ENCODE measurements at places on chromosomes 3 and 15. TPM values are rescaled to one million over a fixed set of nuclear protein-coding genes. Genes with fewer than 3 reads are reported as not detected.

Gene ETFA
- 325 TPM for total RNA-seq

Gene ECE2
- total RNA-seq = not detected

Gene ADAMTS9
- total RNA-seq = 0.87 TPM

Gene POPDC2
- 0.78 TPM for total RNA-seq

Gene LRRC15
- total RNA-seq = 0.15 TPM

Gene NRG4
- 1.1 TPM for total RNA-seq

Gene LOXL1
- total RNA-seq = 0.59 TPM

Gene AP3B2
- total RNA-seq = 0.49 TPM

Gene CCDC54
- total RNA-seq = not detected

Gene MANF
- total RNA-seq = 101 TPM

Gene IL12A
- total RNA-seq = 0.96 TPM

Gene ZNF860
- 1.2 TPM for total RNA-seq

Gene RARRES1
- 9.2 TPM for total RNA-seq

Gene C3orf70
- total RNA-seq = not detected

Gene VPS39
- 14.9 TPM for total RNA-seq

Gene ALPK3
- 0.11 TPM for total RNA-seq

Gene ALG1L2
- total RNA-seq = not detected

Gene EBLN2
- 0.25 TPM for total RNA-seq

Gene CD47
- total RNA-seq = 25.9 TPM

Gene LXN
- total RNA-seq = 116 TPM

Gene PPP1R14D
- 0.28 TPM for total RNA-seq

Gene A4GNT
- not detected for total RNA-seq

Gene UBR1
- total RNA-seq = 3.0 TPM

Gene TRIM71
- not detected for total RNA-seq

Gene GABRB3
- total RNA-seq = 72.6 TPM

Gene SEMA3B
- total RNA-seq = 7.5 TPM

Gene GOLGA8G
- not detected for total RNA-seq

Gene TM6SF1
- not detected for total RNA-seq

Gene CACNA2D2
- 0.58 TPM for total RNA-seq

Gene HHLA2
- 0.13 TPM for total RNA-seq

Gene KCNAB1
- not detected for total RNA-seq

Gene PRC1
- total RNA-seq = 211 TPM

Gene ASB14
- not detected for total RNA-seq

Gene LRRIQ4
- not detected for total RNA-seq

Gene COLQ
- total RNA-seq = 0.34 TPM

Gene SACM1L
- 17.4 TPM for total RNA-seq

Gene PROS1
- 9.7 TPM for total RNA-seq

Gene SMAD3
- total RNA-seq = 171 TPM

Gene SAMD7
- total RNA-seq = not detected

Gene LRRC31
- not detected for total RNA-seq

Gene GLDN
- total RNA-seq = not detected

Gene CLDN1
- total RNA-seq = 28.5 TPM

Gene RTP3
- not detected for total RNA-seq

Gene ANO10
- 15.1 TPM for total RNA-seq

Gene ATP6V1A
- 21.9 TPM for total RNA-seq

Gene RPLP1
- total RNA-seq = 3,590 TPM

Gene FETUB
- 0.26 TPM for total RNA-seq

Gene KNG1
- total RNA-seq = not detected

Gene CPN2
- total RNA-seq = not detected

Gene CHST14
- total RNA-seq = 16.9 TPM

Gene TUSC7
- not detected for total RNA-seq

Gene KLHL40
- not detected for total RNA-seq

Gene SLC22A14
- total RNA-seq = not detected

Gene TMEM266
- not detected for total RNA-seq

Gene DUOXA2
- total RNA-seq = not detected

Gene PLS1
- total RNA-seq = 13.7 TPM

Gene PCNP
- 122 TPM for total RNA-seq

Gene BCHE
- total RNA-seq = 1.2 TPM

Gene TF
- 0.93 TPM for total RNA-seq

Gene STXBP5L
- total RNA-seq = not detected
